Stimulated activated CD4-positive, alpha-beta T cell treated with anti-CD3 and anti-CD28 coated beads, TNF-alpha, amount 100 ng/mL, for 24 hours (primary cell): ENCODE measurements at places on chromosomes 7 and 10.

DNA sequence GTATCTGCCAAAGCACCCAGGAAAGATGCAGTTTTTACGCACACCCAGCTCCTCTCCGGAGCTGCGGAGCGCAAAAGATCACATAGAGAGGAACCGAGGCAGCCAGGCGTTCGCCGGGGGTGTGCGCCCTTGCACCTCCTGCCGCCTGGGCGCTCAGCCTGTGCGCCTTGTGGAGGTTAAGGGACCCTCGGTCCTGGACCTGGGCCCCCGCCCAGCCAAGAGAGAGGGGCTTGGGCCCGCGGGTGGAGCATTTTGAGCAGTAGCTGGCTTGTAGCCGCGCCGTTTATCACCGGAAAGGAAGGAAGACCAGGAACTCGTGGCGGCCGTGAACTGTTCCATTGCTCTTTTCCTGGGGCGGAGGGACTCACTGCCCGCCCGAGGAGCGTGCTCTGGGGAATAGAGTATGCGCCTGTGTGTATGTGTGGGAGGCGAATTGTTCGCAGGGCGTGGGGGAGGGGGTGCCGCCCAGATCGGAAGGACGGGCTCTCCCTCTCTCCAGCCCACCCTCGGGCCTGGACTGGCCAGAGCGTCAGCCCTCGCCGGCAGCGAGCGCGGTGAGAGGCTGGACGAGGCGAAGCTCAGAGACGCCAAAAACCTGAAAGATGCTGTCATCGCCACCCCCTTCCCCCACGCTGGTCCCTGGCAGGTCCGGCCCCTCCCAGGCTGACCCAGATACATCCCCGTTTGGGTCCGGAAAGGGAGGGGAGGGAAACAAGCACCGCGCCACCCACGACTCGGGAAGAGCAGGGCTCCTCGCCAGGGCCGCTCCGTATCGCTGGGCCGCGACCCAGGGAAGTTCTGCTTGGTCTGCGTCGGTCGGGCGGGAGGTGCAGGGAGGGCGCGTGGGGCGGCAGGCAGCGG is 1.2 kb upstream of the WNT2 start:
- DNase-seq: no peak

DNA sequence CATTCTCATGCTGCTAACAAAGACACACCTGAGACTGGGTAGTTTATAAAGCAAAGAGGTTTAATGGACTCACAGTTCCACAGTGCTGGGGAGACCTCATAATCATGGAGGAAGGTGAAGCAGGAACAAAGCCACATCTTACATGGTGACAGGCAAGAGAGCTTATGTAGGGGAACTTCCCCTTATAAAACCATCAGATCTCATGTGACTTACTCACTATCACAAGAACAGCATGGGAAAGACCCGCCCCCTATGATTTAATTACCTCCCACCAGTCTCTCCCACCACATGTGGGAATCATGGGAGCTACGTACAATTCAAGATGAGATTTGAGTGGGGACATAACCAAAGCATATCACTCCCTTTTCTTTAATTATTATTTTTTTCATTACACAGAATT is 16.6 kb downstream of the COL28A1 start:
- no peak for DNase-seq

DNA sequence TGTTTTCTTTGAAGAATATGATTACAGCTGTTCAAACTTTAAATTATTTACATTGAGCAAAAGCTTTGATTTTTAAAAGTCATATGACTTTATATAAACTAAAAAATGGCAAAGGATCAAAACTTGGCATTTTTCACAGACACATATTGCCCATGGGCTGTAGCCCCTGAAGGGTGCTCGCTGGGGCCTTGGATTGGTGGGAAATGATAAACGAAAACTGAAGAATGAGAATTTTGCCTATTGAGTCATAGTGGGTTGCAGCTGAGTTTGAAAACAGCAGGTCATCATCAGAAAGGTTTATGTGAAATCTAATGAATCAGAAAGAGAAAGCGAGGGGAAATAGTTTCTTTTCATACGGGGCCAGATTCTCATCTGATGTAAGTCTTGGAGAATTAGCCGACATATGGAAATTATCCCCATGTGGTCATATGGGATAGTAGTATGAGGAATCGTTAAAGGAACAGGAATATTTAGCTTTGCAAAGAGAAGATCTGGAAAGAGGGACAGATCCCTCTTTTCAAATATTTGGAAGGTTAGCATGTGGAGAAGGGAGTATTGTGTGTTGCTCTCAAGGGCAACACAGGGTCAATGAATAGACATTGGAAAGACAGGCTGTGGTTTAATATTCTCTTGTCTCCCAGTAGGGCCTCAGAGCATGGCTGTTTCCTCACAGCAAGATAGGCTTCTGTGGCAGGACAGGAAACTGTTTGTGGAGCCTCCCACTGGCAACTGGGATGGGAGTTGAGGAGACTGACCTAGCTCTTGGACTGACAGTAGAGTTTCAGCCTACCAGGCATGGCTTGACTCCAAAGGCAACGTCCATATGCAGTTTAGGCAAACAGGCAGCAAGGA is 119.0 kb downstream of the FZD1 start:
- no peak for DNase-seq

DNA sequence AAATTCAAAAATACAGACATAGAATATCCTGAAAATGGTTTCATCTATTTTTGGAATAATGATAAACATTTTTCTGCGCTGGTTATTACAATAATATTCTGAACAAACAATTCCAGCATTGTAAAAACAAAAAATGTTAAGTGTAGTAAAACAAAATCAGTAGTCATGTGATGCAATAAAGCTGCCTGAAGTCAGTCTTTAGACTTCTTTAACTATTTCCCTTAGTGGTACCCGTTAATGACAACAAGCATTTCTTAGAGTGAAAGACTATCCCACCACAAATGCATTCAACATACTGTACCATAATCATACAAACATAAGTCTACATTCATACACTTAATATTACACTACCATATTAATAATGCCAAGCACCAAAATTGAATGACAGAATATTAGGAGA is 1.6 kb downstream of the SKAP2 start:
- DNase-seq: no peak
